ENCODE measurements at places on chromosomes 12 and 14.

DNA sequence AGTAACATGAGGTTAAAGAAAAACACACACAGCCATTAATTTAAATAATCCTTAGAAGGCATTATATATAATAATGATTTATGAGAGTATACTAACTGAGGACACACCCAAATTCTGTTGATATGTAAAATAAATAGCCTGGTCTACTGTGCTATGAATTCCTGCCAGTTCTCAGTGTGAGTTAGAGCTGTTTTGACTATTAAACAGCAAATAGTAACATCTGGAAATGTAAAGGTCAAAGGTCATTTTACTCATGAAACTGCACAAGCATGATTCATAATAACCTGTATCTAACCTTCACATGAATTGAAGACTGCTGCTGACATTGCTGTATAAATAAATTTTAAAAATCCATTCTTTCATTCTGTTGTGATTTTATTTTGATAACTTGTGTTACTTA is 966.7 kb downstream of the SLC6A15 start:
- no peak for DNase-seq

DNA sequence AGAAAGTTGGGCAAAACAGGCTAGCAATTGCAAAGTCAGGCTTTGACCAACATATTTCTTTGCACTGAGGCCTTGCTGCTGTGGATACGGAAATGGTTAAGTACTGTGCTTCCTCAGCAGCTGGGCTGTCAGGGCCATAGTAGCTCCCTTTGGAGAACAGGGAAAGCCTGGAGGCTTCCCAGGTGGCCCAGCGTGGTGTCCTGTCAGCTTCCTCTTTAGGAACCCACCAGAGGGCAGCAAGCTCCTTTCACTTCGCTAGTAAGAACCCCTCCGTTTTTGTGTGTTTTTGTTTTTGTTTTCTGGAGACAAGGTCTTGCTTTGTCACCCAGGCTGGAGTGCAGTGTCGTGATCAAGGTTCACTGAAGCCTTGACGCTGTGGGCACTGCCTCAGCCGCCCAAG is 1.7 kb upstream of the CFAP251 start:
- no peak for DNase-seq

- no peak for DNase-seq
These were observed 86.0 kb downstream of the SLCO1A2 start for GRCh38 chr12:21248679-21249078.

DNA sequence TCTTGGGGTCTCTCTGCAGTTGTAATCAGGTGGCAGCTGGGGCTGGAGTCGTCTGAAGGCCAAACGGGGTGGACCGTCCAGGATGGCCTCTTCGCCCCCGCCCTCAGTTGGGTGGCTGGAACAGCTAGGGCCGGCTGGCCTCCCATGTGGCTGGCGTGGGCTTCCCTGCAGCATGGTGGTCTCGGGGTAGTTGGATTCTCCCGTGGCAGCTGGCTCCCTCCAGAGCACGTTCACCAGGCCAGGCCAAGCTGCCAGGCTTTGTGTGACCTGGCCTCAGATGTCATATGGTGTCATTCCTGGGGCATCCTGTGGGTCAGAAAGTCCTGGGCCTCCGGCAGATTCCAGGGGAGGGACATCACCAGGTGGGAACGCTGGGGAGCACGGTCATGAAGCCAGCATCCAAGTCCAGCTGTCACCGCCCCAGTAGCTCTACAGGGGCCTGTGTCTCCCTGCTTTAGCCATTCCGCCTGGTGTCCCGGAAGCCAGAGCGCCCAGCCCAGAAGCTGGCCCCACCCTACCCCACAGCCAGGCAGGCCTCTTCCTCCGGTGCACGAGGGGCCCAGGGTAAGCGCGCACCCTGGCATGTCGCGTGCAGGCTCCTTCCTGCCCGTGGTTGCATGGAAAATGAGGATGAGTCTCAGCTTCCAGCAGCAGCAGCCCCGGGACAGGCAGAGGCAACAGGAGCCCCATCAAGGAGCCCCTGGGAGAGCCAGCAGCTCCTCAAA is 1.3 kb upstream of the NUDT14 start:
- no peak for DNase-seq

GRCh38 chr14:23517650-23518326 is 33.8 kb downstream of the ZFHX2 start:
- DNase-seq, result no peak

DNA sequence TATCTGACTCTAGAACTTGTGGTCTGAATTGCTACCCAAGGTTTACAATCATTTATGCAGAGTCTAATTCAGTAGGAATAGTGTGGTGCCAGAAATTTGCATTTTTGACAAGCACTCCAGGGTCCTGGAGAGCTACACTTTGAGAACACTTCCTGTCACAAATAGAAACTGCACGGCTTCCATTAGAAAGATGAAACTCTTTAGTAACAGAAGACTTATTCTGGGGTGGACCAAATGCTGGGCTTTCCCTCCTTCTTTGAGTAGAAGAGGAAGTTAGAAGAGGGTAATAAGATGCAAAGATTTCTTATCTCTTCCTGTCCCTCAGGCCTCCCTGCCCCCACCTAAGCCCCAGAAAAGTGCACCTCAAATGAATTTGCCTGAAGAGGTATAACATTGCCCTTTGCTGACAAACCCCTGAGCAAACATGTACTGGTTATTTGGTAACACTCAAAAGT is 28.4 kb downstream of the DGLUCY start:
- no peak for DNase-seq

DNA sequence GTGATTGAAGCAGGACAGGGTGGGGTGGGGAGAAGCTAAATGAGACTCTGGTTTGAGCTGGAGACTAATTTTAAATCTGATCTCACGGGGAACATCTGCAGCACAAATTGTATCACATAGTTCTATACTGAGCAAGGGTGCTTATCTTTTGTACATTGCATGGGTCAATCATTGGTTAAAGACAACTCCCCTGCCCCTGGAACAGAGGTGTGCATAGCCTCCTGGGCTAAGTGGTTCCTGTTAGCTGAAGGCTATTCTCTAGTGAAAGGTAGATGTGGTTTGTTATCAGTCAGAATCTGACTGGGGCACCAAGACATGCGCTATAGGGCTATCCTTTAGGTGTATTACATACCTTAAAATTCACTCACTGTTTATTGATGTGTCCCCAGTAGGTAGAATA is 103.9 kb upstream of the KITLG start:
- no peak for DNase-seq

DNA sequence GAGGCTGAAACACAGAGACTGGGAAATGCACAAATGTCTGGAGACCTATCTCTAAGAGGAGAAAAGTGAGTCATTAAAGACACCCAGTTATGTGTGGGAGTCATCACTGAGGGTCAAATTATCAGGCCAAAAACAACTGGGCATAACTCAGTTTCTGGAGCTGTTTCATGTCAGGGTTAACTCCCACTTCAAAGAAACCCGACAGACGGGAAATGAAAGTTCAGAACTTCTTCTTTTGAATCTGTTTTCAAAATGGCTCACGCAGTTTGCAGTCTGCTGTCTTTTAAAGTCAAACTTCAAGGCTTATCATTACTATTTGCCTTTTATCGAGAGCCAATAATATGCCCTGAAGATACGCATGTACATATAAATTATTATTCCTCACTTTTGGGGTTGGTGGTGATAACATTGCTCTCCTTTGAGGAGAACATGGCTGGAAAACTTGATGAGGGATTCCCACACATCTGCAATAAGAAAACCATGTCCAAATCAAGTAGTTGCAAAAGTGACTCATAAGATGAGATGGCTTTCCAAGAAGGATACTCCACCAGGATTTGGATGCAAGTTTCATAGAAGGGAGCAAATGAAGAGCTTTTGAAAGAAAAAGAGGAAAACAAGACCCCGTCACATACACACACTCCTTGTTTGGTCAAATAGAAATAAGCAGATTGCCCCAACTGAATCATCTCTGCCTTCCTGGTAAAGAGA is 341.4 kb downstream of the ADAMTS20 start:
- DNase-seq, result no peak

DNA sequence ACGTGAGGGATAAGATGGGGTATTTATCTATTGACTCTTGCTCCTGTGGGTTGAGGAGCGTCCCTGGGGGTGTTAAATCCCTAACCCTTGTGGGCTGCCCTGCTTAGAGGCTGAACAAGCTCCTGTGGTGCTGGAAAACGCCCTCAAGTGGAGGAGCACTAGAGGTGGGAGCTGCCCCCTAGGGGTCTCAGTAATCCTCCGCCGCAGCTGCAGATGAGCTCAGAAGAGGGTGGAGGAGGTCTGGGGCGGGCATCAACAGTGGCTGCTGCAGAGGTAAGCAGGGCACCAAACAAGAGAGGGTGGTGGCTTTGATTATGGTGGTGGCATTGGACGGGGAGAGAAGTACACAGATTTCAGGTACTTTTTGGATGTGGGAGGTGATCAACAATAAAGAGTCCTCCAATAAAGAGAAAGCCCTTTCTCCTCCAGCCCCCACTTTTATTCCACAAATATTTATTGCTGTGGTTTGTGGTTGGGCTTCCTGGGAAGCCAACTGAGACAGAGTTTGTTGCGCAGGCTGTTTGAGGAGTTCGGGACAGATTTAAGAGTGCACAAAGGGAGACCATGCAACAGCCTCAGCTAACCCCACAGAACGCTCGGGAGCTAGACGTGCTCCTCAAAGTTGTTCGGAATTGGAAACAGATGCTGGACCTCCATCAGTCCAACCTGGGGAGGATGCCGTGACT is 179.9 kb downstream of the ADCK1 start:
- DNase-seq, result no peak

GRCh38 chr12:51848326-51848727 is at the start of gene FIGNL2:
Gene FIGNL2, minus strand, starts transcription at chr12:51848718. Its CDS starts 26,305 bp downstream, at chr12:51822413.
- no peak for DNase-seq

DNA sequence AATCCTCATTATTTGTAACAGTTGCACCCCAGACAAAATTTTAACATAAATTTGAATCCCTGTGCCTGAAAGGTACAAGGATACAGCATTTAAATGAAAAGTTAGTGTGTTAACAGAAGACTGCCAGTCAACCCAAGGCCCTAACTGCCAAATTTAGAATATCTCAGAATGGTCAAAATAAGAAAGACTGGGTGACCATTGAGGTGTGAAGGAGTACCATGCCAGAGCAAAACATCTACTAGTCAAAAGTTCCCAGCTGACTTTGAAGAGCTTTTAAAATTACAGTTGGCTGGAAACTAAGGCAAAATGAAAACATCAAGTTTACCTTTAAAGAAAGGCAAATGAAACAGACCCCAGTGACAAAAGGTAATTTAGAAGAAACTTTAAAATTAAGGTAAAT is 18.4 kb downstream of the SAV1 start:
- no peak for DNase-seq

DNA sequence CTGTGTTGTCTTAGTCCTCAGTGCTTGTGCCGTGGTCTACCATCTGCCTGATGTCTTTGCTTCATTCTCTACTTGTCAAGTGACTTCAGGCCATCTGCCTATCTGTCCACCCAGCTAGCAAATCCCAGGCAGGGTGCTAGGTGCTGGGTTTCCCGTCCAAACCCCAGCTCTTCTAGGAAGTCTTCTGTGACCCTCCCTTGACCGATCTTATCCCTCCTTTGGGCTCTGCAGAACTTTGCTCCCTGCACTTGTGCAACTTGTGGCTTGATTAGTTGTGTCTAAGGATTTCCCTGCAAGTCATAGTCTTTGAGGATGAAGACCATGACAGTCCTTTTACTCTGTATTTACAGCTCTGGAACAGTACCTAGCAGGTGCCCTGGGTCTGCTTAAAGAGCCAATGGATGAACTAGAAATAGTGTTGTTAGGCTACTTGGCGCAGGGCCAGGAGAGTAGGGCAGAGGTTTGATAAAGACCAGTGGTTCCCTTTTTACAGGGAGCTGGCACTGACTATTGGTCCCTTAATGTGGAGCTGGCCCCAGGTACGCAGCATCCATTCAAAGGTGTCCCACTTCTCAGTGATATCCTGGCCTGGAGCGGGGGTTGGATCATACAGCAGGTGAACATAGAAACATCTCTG is 60.1 kb downstream of the ADCK1 start:
- no peak for DNase-seq

- DNase-seq, result no peak
These were observed 84.8 kb downstream of the HELB start for GRCh38 chr12:66387117-66387516.

DNA sequence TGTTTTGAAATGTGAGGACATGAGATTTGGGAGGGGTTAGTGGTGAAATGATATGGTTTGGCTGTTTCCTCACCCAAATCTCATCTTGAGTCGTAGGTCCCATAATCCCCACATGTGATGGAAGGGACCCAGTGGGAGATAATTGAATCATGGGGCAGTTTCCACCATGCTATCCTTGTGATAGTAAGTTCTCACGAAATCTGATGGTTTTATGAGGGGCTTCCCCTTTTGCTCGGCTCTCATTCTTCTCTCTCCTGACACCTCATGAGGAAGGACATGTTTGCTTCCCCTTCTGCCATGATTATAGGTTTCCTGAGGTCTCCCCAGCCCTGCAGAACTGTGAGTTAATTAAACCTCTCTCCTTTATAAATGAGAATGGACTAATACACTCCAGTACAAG is 18.0 kb downstream of the GALNT6 start:
- no peak for DNase-seq

DNA sequence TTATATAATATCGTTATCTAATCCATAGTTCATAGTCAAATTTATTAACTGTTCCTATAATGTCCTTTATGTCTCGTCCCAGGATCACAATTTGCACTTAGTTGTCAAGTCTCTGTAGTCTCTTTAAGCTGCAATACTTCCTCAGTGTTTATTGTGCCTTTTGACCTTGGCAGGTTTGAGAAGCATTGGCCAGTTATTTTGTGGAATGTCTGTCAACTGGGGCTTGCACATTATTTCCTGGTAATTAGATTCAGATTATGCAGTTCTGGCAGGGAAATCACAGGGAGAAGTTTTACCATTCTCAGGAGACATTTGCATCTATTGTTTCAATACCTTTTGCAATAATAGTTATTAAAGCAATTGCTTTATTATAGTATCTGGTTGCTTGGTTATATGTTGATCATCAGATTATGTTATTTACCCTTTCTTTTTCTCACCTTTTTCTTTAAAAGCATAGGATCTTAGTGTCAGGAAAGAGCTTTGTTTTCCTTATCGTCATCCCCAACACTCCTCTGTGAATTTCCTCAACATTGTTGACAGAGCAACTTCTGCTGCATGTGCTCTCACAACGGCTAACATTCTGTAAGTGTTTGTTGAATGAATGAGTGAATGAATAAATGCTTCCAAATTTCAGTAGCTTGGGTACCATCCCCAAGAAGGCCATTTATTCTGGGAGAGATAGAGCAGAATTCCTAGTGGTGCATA is 3.7 kb upstream of the ART4 start:
- DNase-seq, result no peak

DNA sequence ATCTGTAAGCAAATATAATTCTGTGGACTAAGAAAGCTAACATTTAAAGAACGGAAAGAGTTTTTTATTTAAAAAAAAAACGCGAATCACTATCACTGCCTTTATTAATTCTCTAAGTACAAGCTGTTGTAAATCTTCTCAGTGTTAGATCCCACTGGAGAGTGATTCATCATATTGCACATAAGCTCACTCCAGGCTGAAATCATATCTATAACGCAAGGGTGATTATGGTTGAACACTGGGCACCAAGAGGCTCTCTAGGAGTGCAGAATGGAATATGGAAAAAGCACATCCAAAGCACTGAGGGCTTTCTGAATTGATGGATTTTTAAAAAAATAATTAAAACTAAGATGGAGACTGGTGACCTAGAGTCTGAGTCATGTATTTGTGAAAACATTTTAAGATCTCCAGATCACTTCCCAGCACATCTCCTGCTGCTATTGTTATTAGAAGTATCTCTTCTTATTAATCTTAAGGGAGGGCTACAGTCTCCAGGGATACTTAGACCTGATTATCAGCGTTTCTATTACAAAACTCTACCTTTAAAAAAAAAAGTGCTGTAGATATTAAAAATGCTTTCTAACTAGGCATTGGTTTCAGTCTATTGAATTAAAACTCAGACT is 1106.8 kb downstream of the AACS start:
- no peak for DNase-seq
